ENCODE measurements at places on chromosomes 12 and 14.

DNA sequence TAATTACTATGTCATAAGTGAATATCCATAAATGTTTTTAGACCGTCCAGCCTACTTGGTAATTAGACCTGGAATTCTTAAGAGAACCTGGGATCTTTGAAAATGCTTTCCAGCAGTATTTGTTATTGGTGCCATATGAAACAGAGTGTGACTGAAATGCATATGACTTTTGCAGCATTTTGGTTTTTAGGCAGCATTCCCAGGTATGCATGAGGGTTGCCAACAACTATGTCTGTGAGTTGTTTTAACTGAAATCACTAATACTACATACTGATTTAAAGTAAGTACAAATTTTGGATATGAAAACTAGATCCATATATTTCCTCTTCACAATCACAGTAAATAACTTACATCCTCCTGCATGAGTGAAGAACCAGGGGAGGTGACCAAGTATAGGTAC lies 437.7 kb upstream of the FAR2 start:
- DNase-seq, result no peak

DNA sequence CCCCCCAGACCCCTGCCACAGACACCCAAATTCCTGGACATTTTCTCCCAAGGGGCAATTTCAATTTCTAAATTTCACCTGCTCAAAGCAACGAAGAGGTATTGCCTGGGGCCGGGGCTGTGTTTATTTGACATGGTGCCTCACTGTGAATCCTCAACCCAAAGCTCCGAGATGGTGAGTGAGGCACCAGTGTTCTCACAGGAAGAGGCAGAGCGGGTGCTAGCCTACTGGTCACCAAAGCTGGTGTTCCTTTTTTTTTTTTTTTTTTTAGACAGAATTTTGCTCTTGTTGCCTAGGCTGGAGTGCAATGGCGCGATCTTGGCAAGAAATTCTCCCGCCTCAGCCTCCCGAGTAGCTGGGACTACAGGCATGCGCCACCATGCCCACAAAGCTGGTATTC lies 14.8 kb upstream of the SH2B3 start:
- DNase-seq, result no peak

- DNase-seq, result no peak
Observed at GRCh38 chr14:86915406-86915805, 1077.6 kb downstream of the GALC start.

DNA sequence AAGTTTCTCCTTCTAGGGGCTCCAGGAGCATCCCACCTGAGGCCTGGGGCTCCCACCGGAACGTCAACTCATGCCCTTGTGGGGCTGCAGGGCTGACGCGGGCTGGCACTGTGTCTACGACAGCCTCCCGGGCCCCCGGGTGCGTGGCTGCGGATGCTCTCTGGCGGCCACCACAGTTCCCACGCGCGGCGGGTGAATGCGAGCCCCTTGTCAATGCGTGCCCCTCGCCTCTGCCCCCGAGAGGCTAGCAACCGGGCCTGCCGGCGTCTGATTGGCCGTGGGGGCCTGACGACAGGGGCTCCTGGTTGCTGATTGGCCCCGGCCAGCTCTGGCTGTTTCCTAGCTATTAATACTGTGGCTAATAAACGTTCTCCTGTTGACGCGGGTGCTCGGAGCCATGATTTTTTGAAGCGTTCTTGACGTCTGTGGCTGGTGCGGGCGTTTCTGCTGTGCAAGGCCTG lies 1.8 kb upstream of the MEG3 start:
- DNase-seq, result no peak

- DNase-seq, result no peak
Observed at GRCh38 chr12:100156731-100157426, 14.2 kb upstream of the BLTP3B start.

DNA sequence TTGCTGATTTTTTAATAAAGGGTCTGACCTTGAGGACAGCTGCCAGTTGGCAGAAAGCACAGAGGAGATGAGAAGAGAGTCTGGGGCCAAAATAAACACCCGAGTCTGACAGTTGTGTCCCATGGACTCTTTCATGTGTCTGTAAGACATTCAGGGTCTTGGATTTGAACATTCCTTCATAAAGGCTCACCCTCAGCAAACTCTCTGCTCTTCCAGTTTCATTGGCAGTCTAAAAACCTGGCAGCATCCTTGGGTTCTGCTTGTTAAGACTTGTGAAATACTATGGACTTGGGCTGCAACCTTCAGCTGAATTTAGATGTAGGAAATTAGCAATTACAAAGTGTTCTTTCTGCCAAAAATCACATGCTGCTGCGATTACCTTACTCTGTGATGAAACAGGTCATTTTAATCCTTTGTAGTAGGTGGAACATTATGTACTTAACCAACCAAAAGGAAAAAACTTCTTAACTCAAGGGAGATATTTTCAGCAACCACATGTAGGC lies 32.0 kb upstream of the LMNTD1 start:
- no peak for DNase-seq

GRCh38 chr12:43578782-43579181 lies 26.8 kb upstream of the ADAMTS20 start:
- DNase-seq, result no peak

GRCh38 chr14:105944632-105945610 lies 418.5 kb downstream of the TMEM121 start:
- DNase-seq, result no peak

GRCh38 chr12:34400986-34401658 lies 378.8 kb downstream of the ALG10 start:
- DNase-seq, result no peak

DNA sequence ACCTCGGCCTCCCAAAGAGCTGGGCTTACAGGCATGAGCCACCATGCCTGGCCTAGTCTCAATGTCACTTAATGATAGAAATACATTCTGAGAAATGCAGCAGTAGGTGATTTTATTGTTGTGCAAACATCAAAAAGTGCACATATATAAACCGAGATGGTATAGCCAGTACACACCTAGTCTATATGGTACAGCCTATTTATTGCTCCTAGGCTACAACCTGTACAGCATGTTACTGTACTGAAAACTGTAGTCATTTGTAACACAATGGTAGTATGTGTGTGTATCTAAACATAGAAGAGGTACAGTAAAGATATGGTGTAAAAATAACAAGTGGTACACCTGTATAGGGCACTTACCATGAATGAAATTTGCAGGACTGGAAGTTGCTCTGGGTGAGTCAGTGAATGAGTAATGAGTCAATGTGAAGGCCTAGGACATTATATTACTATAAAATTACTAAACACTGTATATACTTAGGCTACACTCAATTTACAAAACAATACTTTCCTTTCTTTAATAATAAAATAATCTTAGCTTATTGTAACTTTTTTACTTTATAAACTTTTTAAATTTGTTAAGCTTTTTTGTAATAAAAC lies 166.7 kb upstream of the SYT1 start:
- no peak for DNase-seq

DNA sequence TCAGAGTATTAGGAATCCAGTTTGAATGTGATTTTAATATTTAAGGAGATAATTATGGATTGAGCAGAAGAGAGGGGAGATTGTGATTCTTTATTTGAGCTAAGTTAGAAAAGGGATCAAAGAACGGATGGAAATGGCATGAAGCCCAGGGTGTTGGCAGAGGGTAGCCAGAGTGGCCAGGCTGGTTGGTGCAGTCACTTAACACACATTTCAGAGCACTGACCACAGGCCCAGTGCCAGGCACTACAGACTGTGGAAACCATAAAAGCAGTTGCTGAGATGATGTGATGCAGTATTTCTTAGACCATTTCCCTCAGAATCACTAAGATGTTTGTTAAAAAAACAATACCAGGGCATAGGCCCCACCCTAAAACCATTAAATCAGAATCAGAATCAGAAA lies 167.7 kb upstream of the AMIGO2 start:
- DNase-seq, result no peak

DNA sequence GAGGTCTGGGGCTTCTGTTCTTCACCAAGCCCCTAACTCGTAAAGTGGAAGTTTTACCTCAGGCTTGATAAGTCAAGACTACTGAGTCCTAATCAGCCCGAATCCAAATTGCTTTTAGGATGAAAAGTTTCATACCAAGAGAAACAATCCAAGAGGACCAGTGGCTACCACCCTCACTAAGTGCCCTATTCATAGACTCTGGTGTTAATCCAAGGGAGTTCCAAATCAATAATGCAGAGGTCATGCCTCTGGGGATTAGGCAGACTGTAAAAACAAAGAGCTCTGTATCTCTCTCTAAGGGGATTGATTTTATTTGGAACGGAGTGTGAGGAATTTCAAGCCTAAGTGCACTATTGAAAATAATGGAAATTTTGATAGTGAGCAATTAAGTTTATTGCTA lies 76.3 kb upstream of the LMNTD1 start:
- DNase-seq, result no peak

- no peak for DNase-seq
Observed at GRCh38 chr12:107558141-107558815, 127.3 kb upstream of the PWP1 start.

DNA sequence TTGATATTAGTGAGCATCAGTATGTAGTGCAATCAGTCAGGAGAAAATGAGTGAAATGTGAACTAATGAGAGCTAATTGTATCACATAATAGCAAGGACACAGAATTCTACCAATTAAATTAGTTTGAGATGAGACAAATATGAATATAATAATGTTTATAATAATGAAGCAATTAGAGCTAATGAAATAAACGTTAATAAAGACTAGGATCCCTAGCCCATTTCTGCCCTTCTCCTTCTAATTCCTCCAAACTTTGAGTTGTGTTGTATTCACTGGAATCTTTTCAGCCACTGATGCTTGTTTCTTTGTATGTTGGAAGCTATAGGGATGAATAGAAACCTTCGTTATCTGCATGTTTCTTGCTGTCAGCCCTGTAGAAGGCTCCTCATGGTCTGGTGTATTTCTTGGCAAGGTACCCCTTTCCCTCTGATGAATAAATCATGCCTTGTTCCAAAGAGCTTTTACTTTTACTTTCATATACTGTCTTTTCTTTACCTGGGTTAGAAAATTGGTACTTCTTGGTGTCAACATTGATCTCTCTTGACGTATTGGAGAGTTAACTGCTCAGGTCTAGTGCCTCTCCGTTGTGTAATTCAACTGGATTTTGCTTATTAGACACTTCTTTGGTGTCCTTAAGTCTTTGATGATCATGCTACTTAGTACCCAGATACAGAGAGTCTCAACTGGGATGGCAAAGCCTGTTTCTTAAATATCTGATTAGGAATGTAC lies 154.8 kb downstream of the PTCSC3 start:
- no peak for DNase-seq

DNA sequence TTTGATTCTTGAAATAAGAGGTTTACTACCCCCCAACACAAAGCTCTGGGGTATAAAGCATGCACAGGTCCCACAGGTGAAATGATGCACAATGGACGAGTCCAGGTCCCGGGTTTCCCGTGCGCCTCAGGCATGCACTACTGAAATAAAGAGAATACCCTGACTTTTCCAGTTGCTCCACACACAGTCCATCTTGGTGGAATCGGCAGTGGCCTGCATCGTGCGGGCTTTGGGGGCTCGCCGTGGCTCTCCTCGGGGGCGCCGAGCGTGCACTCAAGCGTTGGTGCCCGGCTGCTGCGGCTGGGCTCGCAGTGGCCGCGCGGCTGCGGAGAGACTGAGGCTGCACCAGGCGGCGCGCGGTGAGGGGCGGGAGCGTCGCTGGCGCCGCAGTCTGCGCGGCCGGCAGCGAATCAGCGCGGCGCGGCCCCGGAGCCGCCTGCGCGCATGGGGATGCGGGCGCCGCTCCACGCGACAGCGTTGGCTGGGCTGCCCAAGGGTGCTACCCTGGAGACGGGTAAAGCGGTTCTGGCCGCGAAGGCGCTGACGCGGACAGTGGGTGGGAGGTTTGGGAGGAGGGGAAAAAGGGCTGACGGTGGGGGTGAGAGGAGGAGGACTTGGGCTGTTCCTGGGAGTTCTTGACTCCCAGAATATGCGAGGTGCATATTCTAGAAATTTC lies 53.8 kb upstream of the CCDC175 start:
- no peak for DNase-seq

- DNase-seq, result no peak
Observed at GRCh38 chr14:65238456-65238855, 136.1 kb upstream of the MAX start.

- no peak for DNase-seq
Observed at GRCh38 chr12:91551927-91552326, 369.3 kb upstream of the DCN start.

DNA sequence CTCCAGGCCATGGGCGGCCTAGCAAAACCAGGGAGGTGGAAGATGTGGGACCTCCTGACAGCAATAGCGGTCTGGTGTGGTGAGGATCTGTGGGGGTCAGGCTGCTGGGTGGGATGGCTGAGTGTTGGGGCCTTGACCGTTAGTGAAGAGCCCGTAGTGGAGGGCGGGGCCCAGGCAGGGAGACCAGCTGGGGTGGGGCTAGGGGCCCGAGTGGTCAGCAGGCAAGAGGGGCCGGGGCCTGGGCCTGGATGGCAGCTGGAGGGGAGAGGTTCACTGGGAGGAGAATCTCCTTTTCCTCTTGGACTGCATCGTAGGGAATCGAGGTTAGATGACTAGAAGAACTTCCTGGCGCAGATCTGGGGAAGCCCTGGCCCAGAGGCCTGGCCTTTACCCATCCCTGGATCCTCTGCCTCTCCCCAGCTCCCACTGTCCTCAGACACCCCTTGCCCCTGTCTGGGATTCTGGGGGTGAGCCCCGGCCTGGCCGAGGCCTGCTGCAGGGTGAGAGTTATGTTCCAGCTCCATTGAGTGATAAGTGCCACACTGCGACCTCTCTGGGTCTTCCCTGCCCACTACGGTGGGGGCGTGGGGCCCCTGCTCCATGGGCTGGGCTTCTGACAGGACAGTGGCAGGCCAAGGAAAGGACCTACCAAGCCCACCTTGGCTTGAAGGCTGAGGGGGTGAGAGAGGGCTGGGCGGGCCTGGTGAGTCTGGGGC lies 47.1 kb downstream of the KRT80 start:
- no peak for DNase-seq

DNA sequence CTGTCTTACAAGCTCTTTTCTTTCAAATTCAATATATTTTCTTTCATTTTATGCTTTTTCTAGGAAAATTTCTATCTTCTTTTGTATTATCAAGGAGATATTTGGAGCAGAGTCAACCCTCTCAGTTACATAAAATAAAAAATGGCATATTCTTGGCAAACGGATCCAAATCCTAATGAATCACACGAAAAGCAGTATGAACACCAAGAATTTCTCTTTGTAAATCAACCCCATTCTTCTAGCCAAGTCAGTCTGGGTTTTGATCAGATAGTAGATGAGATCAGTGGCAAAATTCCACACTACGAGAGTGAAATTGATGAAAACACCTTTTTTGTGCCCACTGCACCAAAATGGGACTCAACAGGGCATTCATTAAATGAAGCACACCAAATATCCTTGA lies 20.6 kb downstream of the PIK3C2G start:
- DNase-seq, result no peak

- no peak for DNase-seq
Observed at GRCh38 chr12:98838231-98838647, 193.1 kb downstream of the APAF1 start.

- no peak for DNase-seq
Observed at GRCh38 chr12:11762723-11763326, 113.4 kb downstream of the ETV6 start.

- no peak for DNase-seq
Observed at GRCh38 chr12:57215668-57216013, 953 bp upstream of the NXPH4 start.

- no peak for DNase-seq
Observed at GRCh38 chr14:74616507-74616906, 4.5 kb upstream of the LTBP2 start.

Measured in NCI-H1048 (cell line).